M059J (cell line): ENCODE measurements at places on chromosomes 7 and 10. TPM values are rescaled to one million over a fixed set of nuclear protein-coding genes. Genes with fewer than 3 reads are reported as not detected.
A peak's percentile ranks its signal among the peaks of the same experiment; 100 is the strongest.

The HGF gene
- total RNA-seq: 1.1 and 3.9 TPM in 2 replicates

The CUZD1 gene
- 0.02 and 0.05 TPM in 2 replicates for total RNA-seq

DNA sequence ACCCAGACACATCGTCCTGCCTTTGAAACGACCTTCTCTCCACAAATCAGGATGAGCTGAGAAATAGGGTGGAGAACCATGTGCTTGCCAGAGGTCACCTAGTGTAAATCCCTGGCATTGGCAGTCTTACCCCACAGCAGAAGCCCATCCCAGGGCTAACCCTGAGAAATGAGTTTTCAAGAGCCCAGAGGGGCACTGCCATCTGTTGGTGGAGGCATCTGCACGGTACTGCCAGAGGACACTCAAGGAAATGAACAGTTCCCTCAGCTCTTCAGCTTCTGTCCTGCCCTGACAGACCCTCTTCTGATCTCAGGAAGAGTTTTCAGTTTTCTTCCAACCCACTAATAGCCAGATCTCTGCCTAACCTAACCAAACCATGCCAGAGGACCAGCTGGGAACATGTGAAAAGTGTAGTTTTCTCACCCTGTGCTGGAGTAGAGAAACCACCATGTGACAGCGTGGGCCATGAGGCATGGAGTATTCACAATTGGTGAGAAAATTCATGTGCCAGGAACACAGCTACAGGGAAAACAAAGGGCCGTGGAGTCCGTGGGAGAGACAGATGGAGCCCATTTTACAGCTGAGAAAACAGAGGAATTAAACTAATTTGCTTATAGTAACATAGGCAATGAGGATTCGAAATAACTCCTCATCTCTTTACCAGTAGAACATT, 37.7 kb upstream of the ITPRID1 start:
- no peak for DNase-seq

DNA sequence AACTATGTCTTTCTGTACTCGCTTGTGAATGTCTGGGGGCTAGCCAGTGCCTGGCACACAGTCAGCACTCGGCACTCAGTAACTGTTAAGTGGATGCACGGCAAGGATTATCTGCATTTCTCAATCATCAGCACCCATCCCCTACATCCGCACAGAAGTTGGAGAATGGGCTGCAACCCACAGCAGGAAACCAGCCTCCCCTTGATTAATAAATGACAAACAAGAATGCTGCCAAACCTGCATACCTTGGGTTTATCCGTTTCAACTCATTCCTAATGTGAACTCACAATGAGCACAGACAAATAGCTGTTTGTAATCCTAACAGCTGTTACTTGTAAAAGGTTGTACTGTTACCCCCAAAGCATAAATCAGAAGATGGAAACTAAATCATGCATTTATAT, 28.9 kb downstream of the PPP1R3C start:
- peak; percentile 80 for DNase-seq

DNA sequence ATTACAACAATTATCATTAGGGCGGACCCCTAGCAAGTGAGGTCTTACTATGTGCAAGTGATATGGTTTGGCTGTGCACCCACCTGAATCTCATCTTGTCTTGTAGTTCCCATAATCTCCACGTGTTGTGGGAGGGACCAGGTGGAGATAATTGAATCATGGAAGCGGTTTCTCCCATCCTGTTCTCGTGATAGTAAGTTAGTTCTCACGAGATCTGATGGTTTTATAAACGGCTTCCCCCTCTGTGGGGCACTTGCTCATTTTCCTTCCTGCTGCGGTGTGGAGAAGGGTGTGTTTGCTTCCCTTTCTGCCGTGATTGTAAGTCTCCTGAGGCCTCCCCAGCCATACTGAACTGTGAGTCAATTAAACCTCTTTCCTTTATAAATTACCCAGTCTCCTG, 96.1 kb upstream of the CDK6 start:
- DNase-seq: no peak

GRCh38 chr10:1049425-1049958, 573 bp upstream of the IDI1 start:
- DNase-seq: no peak

GRCh38 chr7:128041203-128041602, 10.0 kb upstream of the LRRC4 start:
- peak; percentile 85 for DNase-seq

GRCh38 chr7:143299346-143299745, 11.2 kb downstream of the CASP2 start:
- DNase-seq: no peak
